ENCODE measurements at places on chromosomes 12 and 14.

DNA sequence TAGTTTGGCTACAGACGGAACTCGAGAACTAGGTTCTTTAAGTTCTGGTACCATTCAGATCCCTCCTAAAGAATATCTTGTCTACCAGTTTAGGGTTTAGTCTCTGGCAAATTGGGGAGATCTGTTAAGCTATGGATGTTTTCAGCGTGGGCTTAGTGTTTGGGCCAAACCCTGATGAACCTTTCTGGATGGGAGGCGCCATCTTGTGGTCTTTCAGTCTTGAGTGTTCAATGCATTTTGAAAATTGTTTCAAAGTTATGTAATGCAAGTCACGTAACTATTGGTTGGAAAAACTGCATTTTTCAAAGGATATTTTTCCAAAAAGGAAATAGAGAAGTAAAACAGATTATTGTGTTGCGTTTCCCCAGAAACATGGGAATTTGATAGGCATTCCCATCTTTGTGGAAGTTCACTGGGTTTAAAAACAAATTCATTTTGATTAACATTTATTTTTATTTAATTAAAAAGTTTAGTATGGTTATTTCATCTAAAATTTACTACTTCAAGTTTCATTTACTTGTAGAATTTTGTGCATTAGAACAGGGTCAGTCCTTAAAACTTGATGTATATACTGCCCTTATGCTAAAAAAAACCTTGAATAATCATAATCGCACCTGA lies 169.0 kb downstream of the PRIMA1 start:
- DNase-seq: peak; percentile 70

DNA sequence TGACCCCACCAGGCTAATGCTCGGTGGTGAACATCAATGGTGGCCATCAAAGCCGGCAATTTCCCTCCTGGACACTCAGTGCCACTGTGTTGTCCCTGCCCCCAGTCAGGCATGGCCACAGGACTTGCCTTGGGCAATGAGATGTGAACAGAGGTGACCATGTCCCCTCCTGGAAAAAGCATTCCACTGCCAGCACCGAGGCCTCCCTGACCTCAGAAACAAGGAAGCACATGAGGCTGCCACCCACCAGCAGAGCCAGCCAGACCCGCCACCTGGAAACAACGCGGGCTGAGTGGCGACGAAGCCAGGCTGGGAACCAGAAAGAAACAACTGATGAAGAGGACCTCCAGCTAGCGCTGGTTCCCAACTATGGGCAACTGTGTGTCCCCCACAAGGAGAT lies 31.8 kb downstream of the ITPK1 start:
- no peak for DNase-seq

DNA sequence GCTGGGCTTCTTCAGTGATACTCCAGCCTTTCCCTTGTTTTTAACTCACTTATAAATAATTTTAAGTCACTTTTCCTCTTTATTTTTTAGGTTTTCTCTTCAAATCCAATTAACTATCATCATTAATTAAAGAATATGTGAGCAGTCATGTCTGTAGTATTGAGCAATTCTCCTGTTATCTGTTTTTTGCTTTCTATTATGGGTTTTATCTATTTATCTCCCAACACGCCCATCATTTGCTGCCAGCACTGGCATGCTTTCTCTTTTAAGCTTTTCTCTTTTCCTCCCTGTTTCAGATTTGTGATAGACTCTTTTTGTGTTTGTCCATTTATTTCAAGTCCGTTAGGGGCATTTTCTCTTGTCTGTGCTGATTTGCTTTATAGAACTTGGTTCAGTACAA lies 72.3 kb downstream of the CRADD start:
- no peak for DNase-seq

GRCh38 chr12:66236969-66237368 lies 48.0 kb downstream of the IRAK3 start:
- no peak for DNase-seq

GRCh38 chr12:124605883-124606774 lies 38.7 kb upstream of the NCOR2 start:
- DNase-seq: no peak

- peak; percentile 65 for DNase-seq
Observed at GRCh38 chr12:24600996-24601395, 347.9 kb downstream of the BCAT1 start.

DNA sequence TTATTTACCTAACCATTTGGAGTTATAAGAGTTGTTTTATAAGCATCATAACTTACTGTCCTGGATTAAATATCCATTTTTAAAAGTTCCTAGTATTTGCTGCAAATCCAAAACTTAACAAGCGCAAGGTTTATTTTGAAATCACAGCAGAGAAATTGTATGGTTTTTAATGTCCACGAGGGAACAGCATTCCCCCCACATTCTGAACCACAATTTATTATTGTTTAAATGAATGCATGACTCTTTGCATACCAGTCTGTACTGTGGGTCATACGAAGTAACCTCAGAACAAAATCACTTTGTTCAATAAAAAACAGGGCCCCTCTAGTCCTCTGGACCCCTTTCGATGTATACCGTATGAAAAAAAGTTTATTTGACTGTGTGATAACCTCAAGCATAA lies 75.9 kb downstream of the DACT1 start:
- no peak for DNase-seq

- DNase-seq: no peak
Observed at GRCh38 chr12:94670898-94671297, 20.5 kb upstream of the TMCC3 start.

- peak; percentile 41 for DNase-seq
Observed at GRCh38 chr14:54529811-54530210, 20.1 kb downstream of the CGRRF1 start.

GRCh38 chr14:86597279-86597678 lies 1067.3 kb downstream of the FLRT2 start:
- no peak for DNase-seq
